ENCODE measurements at places on chromosomes 5 and 9. TPM values are rescaled to one million over a fixed set of nuclear protein-coding genes. Genes with fewer than 3 reads are reported as not detected.

DNA sequence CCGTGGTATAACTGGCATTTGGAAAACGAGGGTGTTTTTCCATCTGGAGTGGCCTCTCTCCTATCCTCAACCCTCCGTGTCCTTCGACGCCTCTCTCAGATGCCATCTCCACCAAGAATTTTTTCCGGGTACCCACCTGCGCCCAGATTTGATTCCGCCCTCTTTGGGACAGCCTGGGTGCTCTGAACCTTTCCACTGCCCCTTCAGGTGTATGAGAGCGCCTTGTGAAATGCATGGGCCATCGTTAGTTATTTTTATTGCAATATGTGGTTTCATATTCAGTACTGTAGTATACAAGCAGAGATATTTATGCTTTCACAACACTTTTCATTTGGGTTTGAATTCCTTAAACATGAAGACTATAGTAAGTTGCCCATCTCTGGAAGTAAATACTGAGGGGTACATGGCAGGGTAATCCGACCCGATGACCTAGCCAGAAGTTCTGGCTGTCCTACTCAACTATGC, 78.2 kb upstream of the IFNE start:
- no peak for DNase-seq

DNA sequence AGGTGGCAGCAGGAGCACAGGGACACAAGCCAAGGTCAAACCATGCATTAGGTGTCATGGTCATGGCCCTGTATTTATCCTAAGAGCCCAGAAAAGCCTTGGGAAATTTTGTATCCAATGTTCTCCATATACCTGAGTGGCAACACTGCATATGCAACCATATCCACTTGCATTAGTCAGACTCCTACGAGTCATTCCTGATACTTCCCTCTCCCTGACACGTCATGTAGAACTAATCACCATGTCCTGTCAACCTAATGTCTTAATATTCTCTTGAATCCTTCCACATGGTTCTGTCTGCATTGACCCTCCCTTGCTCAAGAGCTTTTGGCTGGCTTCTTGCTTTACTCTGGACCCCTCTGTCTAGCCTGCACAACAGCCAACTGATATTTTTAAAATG, 9.4 kb downstream of the SCGB3A2 start:
- no peak for DNase-seq

GRCh38 chr9:35691757-35692301, 2.1 kb upstream of the TPM2 start:
- DNase-seq: no peak

- DNase-seq: no peak
Measured at GRCh38 chr9:130040984-130041647, 1.9 kb downstream of the FNBP1 start.

ITK gene
- total RNA-seq: 0.36 TPM

LHFPL2 gene
- 3.9 TPM for total RNA-seq
